Iris pigment epithelial cell (primary cell): ENCODE measurements at places on chromosomes 12 and 14.

DNA sequence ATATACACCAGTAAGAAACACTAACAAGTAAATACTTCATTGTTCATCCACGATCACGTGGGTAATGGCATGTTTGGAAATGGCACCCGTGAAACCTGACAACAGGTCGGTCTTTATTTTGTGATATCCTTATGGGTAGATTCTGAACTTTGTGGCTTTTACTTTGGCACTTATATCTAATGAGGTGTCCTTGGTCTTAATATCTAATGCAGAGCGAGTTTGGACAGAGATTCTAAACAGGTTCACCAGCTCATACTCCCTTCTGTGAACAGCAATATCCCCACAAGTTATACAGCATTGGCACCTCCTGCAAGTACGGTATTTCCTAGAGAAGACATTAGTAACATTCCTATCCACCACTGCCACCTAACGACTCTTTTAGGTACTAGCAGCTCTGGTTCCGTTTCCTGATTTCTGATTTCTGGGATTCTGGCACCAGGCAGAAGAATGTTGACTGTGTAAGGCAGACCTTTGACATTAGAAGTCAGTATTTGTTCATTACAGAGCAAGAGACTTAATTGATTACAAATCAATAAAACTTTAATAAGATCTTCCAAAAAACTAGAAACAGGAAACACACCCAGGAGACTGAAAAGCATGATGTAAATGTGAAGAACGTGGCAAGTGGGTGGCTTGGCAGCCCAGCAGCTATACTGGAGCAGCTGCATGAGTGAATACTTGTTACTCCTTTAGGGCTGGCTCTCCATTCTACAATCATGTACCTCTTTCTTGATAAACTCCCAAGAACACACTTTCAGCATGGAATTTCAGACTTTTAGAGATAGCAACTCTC lies 2.5 kb downstream of the ANG start:
- peak; percentile 72 for DNase-seq

DNA sequence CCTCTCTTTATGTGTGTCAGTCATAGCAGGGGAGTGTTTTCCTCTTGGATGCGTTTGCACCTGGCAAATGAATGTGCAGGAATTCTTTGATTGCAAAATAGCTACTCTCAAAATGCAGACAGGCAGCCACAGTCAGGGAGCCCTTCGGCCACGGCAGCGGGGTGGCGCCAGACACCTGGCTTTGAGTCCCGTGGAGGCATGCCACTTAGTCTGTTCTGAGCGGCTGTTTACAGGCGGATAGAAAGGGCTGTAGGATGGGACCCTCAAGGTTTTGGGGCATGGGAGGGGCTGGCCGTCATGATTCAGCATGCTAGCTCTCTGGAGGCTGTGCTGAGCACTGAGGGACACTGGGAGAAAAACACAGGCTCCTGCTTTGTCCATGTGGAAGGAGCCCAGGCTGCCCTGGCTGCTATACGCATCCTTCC lies 117.1 kb downstream of the SLC25A47 start:
- peak; percentile 72 for DNase-seq

DNA sequence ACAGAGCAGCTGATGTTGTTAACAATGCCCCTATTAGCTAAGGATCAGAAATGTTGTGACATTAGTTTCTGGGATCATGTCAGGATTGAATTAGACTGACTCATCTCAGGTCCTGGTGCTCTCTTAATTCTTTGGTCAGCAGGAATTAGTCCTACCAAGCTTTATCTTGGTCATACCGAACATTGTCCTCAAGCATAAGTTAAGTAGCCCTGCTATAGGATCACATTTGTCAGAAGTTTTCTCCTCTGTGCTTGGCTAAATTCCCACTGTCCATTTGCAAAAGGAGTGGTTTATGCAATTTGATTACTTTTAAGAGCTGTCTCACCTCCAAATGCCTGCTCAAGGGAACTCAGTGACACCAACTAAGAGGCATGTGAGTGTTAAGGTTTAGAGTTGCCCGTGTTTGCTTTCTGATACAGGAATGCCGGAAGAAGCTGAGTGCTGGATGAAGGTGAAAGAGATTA lies 48.4 kb upstream of the IFNG-AS1 start:
- peak; percentile 60 for DNase-seq

GRCh38 chr12:49548822-49549648 lies 10.2 kb downstream of the KCNH3 start:
- peak; percentile 20 for DNase-seq

DNA sequence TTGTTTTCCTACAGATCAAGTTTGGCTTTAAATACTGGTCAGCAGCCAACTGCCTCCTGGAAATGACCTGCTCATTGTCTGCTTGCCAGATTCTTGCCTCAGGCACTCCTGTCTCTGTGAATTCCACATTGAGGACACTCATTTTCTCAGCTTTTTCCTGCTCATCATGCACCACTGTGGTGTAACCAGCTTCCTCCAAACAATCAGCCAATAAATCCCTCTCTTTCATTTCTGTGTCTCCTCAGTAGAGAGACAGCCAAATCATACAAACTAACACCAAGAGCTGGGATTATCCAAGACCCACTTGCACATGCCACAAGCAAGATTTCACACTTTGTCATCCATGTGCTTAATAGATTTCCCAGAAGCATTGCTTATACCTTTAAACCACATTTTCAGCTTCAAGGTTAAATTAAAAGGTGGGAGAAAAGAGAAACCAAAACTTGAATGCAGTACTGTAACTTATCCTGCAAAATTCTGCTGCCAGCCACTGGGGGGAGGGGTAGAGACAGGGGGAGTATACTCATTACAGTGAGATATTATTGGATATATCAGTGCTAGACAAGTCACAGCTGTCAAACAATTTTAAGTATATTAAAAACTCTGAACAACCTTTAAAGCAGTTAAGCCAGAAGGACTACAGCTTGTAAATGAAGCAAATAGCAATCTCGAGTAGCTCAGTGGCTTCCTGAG lies 105.0 kb downstream of the PPP2R5E start:
- DNase-seq, result peak; percentile 98

GRCh38 chr12:41700940-41701339 lies 443.7 kb downstream of the GXYLT1 start:
- DNase-seq, result no peak

DNA sequence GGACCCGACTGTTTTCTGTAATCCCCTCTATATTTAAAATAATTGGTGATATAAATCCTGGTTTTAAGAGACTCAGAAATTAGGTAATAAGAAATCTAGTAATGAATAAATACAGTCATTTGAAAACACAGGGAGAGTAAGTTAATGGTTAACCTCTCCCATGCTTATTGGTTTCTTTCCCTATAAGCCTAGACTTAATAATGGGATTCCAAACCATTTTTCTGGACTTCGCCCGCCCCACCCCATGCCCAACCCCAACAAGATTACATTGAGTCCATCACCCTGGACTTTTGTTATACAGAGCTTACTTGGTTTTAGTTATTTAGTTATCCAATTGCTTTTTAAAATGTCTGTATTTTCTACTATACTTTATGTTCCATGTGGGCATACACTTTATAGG lies 98.7 kb downstream of the WIF1 start:
- DNase-seq, result no peak

DNA sequence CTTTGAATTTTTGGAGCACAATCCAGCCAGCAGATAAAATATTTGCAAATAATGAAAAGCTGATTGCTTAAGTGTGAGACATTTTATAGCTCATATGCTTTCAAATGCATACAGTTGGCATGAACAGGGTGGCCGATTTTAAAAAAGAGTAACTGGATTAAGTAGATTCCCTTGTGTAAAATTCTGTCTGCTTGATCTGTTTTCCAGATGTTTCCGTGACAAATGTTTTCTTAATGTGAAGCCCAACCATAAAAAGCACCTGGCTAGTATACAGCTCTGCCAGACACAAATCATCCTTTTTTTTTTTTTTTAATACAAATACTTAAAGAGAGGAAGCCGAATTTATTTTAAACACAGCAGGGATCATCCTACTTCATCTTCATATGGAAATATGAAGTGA lies 440.7 kb downstream of the CCER1 start:
- no peak for DNase-seq

DNA sequence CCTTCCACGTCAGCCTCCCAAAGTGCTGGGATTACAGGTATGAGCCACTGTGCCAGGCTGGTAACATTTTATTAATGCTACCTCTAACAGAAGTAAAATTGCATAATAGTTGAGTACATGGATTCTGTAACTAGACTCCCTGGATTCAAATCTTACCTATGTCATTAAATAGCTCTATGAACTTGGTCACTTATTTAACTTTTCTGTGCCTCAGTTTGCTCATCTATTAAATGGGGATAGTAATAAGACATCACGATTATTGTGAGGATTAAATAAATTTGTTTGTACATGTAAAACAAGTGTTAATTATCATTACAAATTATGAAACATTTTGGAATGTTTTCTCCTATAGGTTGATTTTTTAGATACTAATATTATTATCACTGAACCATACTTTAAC lies 6.7 kb downstream of the ACTR6 start:
- no peak for DNase-seq

DNA sequence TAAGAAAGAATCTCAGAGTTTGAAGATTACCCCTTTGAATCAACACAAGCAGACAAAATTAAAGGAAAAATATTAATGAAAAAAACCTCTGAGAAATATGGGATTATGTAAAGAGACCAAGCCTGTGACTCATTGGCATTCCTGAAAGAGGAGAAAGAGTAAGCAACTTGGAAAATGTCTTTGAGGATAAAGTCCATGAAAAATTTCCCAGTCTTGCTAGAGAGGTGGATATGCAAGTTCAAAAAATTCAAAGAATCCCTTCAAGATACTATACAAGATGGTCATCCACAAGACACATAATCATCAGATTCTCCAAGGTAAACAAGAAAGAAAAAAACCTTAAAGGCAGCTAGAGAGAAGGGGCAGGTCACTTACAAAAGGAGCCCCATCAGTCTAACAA lies 13.3 kb downstream of the SLCO1B1 start:
- peak; percentile 0 for DNase-seq

- DNase-seq, result no peak
These were observed 33.6 kb downstream of the SSH1 start for GRCh38 chr12:108823804-108824203.

DNA sequence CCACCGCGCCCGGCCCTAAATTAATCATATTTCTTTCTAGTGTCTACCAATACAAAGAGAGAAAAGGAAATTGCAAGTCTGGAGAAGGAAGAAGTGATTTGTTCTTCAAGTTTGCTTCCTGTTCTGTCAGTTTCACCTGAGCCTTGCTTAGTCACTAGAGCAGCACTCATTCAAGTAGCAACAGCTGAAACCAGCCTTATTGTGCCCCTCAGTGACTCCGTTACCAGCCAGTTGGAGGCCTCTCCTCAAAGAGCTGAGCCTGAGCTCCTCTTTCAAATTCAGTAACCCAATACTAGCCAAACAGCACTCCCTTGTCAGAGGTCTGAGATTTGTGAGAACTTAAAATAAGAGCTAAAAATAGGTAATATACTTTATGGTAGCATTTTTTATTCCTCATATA lies 17.4 kb downstream of the PAWR start:
- no peak for DNase-seq

GRCh38 chr12:116043659-116044535 lies 233.6 kb downstream of the MED13L start:
- peak; percentile 31 for DNase-seq

- DNase-seq, result no peak
These were observed 20.5 kb downstream of the CCND2 start for GRCh38 chr12:4293966-4294505.

GRCh38 chr14:102586420-102587104 lies 5.9 kb upstream of the RCOR1 start:
- no peak for DNase-seq

DNA sequence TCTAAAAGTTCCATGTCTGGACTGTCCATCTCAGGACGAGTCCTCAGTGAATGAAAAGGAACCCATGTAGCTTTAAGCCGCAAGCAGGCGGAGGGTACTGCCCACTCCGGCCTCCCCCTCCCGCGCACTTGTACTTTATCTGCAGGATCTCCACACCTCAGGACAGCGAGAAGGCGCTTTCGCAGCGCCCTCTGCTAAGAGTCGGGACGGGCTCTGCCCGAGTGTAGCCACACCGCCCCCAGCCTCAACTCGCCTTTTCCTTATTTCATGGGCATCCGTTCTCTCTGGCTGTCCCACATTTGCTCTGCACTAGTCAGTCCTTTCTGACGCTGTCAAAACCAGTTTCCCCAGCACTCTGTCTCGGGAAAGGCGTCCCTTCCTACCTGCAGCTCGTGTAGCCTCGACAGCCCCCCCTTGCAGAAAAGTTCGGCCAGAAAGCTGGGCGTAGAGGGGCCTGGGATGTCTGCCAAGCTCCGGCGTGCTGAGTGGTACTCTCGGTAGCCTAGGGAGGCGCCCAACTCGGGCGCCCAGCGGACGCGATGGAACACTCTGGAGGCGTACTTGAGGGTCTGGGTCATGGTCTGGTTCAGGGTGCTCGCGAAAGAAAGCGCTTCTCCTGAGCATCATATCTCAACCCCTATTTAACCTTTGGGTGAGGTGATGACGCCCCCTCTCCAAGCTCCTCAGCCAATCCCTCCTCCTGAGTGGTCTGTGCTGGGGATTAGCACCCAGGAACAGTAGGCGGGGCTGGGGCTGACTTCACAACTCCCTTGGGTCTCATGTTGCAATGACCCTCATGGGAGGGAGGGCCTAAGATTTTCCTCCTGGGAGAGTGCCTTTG lies at the start of gene CYP27B1:
Gene CYP27B1 (minus strand): TSS at position 615 of the 841 bp plus-strand sequence. CDS start 37 bp downstream, at position 578.
- peak; percentile 72 for DNase-seq

GRCh38 chr14:58439476-58439875 lies 12.0 kb downstream of the KIAA0586 start:
- DNase-seq, result no peak

GRCh38 chr14:70709726-70710382 lies 68.1 kb downstream of the TTC9 start:
- no peak for DNase-seq

- DNase-seq, result no peak
These were observed 986 bp upstream of the NTF3 start for GRCh38 chr12:5430641-5431603.

DNA sequence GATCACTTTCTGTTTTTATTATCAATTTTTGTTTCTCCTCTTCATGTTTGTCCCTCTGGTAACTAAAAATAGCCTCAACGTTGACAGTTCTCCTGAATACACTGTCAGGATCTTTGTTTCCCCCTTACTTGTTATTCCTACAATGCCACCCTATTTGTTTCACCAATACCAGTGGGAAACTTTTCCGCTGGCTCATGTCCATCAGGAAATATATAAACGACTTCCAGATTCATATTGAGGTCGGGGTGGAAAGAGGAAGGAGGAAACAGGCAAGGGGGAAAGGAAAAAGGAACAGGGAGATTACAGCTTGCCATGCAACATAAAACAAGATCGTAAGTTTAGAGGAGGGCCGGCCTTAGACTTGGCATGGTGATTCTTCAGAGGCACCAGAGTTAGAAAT lies 61.7 kb downstream of the BTBD7 start:
- DNase-seq, result no peak

GRCh38 chr14:25079311-25079710 lies 29.4 kb upstream of the STXBP6 start:
- no peak for DNase-seq
